Activated B cell treated with CpG ODN at 0.5 μM for 24 hours (primary cell): ENCODE measurements at places on chromosomes 7 and 10.

GRCh38 chr7:18756378-18757050, 261.0 kb downstream of the HDAC9 start:
- DNase-seq: no peak

GRCh38 chr10:107618504-107618994, 454.0 kb upstream of the SORCS1 start:
- no peak for DNase-seq

- DNase-seq: no peak
Measured at GRCh38 chr7:77740257-77740656, 44.0 kb downstream of the RSBN1L start.

- no peak for DNase-seq
Measured at GRCh38 chr7:24685708-24686107, 71.6 kb downstream of the GSDME start.

DNA sequence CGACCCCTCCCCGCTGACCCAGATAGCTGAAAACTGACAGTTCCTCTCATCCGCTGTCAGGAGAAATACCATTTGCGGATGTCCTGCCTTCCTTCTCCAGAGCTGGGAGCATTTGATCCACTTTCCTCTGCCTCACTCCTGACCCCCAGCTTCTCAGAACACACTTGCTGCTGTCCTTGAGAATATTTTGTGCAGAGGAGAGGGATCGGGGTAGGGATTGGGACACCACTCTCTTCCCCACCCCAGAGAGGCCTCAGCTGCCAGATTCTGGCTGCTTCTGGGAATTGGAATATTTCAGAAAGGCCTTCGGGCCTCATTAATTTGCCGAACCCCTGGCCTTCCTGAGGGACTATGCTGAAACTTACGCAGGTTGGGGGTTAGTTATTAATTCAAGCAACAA, 97.0 kb downstream of the C10orf105 start:
- DNase-seq: no peak

GRCh38 chr10:35913628-35914027, 271.5 kb upstream of the FZD8 start:
- DNase-seq: no peak

- DNase-seq: no peak
Measured at GRCh38 chr7:68622500-68622899, 975.8 kb upstream of the AUTS2 start.
